ENCODE measurements at places on chromosomes 2 and 18.

- no peak for DNase-seq
Observed at GRCh38 chr2:232749331-232749730, 27.0 kb downstream of the KCNJ13 start.

DNA sequence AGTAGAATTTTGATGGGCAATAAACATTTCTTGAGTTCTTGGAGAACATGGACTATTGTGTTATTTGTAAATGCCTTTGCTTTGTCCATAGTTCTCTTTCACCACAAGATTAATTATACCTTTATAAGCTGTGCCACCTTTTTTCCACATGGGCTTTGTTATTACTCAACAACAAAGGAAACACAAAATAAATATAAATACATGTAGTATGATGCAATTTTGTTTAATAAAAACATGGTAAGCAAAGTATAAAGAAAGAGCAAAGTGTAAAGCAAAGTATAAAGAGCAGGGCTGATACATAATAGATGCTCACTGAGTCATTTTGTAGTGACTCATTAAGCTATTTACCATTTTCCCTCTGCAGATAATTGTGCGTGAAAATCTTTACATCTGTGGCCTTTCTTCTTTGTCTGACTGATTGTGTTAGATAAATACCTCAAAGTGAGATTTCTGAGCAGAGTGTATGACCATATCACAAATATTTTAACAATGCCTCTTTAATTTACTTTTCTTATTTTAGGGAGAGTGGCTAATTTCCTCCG, 80.9 kb downstream of the CERS6 start:
- DNase-seq = no peak

GRCh38 chr2:51297488-51297887, 265.6 kb upstream of the NRXN1 start:
- no peak for DNase-seq

GRCh38 chr2:216113572-216113971, 4.4 kb downstream of the XRCC5 start:
- DNase-seq = no peak

GRCh38 chr18:14941792-14942191, 193.8 kb downstream of the ANKRD30B start:
- DNase-seq = no peak

- no peak for DNase-seq
Observed at GRCh38 chr2:53473236-53473635, 294.4 kb upstream of the CHAC2 start.

GRCh38 chr2:240786355-240786841, 33.6 kb downstream of the KIF1A start:
- no peak for DNase-seq

- no peak for DNase-seq
Observed at GRCh38 chr2:207764096-207764630, 5.5 kb downstream of the FZD5 start.

DNA sequence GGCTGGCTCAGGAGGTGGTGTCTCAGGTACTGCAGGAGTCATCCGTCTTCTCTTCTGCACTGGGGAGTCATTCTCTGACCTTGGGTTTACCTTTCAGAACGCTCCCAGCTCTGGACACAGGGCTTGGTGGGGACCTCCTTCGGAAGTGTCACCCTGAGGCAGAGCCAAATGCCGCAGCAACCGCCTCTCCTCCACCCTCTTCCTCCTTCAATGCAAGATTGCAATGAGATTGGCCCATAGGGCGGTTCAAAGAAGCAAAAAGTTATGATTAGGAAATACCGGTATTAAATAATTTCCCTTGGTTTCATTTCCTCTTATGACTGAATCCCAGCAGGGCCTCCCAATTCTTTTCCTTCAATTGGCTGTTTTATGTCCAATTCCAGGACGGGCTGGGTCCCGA, 178.8 kb downstream of the ACKR3 start:
- DNase-seq = no peak

DNA sequence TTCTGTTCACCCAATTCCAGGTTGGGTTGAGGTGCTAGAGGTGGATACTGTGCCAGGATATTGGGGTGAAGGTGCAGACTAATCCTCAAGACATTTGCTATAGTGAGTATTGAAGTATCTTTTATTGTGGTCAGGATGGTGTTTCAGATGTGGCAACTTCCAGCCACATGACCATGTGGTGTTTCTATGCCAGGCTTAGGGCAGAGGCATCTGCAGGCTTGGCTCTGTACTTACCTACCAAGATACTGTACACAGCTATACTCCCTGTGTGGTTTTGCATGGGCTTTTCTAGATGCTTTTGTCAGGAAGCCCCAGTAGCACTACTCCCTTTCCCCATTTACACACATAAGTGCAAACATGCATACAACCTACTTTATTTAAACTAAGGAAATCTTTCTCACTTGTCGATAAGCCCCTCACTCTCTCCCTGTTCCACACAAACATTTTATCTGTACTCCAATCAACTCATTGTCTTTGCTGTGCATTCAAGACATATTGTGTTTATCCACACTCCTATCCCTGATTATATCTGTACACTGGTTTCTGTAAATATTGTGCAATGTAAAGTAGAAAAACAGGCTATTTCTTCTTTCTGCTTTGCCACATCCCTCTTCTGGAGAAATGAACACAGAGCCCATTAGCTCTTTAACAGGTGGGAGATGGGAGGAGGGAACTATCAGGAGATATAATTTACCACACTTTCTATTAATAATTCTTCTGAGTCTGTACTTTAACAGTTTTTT, 12.3 kb downstream of the ARL6IP6 start:
- no peak for DNase-seq

GRCh38 chr18:27577265-27577664, 392.2 kb upstream of the CHST9 start:
- DNase-seq = no peak

DNA sequence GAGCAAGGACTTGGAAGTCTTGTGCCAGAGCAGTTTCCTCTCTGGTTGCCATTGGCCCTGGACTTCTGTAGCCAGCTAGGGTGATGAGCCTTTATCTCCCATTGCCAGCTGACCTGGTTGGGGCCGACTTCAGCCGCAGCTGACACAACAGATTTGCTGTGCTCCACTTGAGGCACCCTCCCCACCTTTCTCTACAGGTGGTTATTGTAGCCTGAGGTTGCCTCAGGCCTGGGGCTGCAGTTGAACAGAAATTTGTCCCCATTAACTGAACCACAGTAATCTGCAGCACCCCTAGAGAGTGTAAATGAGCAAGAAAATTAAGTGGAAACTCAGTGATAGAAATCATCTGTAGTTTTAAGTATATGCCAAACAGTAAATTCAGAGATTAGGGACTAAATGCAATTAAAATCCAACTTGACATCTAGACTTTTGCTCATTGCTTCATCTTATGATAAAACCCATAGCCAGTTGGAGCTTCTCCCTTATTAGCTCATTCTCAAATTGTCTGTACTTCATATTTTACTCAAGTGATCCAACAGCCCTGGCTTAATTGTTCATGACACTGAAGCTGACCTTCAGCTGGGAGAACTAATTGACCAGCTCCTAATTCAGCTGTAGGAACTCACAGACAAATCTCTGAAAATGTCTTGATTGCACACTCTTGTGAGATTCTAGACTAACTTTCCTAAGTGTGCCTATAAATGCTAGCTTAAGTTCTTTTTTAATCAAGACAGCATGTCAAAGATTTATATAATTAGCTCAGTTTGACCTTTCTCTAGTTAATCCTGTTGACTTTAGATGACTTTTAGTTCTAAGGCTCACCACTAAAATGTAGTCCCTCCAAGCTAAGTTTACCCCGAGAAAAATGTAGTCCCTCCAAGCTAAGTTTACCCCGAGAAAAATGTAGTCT, 48.9 kb downstream of the COPS8 start:
- no peak for DNase-seq

GRCh38 chr2:8575834-8576423, 105.9 kb upstream of the ID2 start:
- DNase-seq = peak; percentile 37

GRCh38 chr2:205994344-205994743, 91.6 kb downstream of the INO80D start:
- no peak for DNase-seq

- no peak for DNase-seq
Observed at GRCh38 chr2:105943977-105944376, 199.3 kb downstream of the NCK2 start.

- DNase-seq = no peak
Observed at GRCh38 chr2:98847853-98848252, 88.2 kb downstream of the CRACDL start.

DNA sequence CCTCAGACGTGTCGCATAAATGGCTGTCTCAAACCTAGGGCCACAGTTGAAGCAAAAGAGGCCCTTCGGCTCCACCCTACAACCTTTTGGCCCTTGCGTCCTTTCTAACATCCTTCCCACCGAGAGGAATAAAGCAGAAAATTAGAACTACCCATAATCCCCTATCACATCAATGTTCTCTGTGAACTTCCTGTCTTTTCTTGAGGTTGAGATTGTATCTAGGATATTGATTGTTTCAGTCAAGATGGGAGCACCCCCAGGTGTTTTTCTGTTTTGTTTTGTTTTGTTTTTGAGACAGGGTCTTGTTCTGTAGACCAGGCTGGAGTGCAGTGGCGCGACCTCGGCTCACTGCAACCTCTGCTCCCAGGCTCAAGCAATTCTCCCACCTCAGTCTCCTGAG, 23.6 kb downstream of the INPP5D start:
- DNase-seq = no peak

DNA sequence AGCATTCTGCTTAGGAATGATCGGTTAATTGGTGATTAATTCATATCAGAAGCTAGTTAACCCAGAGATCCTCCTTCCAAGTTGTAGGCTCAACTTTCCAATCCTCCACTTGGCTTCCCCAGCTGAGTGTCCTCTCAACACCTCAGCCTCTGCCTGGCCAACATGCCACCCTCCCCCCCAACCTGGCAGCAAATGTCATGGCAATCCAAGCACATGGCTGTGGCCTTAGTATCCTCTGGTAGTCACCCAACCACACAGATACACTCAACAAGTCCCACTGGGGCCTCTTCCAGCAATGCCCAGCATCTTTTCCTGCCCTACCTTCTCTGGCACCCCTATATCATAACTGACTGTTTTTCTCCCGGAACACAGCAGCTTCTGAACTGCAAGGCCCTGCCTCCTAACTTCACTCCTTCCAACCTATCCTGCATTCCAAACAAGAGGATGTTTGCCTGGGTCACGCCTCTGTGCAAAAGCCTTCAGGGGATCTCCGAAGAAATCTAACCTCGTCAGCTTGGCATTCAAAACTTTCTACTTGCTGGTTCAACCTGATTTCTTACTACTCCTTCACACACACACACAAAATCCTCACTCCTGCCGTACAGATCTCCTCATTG, 195.0 kb downstream of the CYP26B1 start:
- DNase-seq = no peak

- DNase-seq = no peak
Observed at GRCh38 chr2:61689568-61689967, 151.4 kb upstream of the XPO1 start.

GRCh38 chr2:16661936-16662839, 3.4 kb downstream of the CYRIA start:
- no peak for DNase-seq

- no peak for DNase-seq
Observed at GRCh38 chr2:123917241-123917640, 107.8 kb upstream of the CNTNAP5 start.

- DNase-seq = no peak
Observed at GRCh38 chr2:108092886-108093285, 106.6 kb downstream of the SLC5A7 start.

DNA sequence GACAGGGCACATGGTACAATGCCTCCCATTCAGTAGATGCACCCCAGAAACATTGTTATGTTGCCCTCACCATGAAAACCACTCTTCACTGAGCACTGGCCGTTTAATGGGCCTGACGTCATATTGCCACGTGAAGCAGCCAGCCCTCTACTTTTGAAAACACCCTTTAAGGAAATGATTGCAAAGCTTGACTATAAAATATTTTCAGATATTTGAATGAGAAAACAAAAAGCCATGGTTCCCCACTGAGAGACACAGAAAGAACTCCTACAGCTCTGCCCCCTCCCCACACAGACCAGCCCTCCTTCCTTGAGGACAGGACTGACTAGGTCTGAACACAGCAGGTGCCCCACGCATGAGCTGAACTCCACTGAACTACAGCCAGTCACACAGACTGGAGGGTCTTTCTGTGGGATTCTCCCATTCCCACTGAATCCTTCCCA, 349.1 kb downstream of the ANAPC1 start:
- no peak for DNase-seq
